ENCODE measurements at places on chromosomes 6 and 20. TPM values are rescaled to one million over a fixed set of nuclear protein-coding genes. Genes with fewer than 3 reads are reported as not detected.

The TCP11 gene
- total RNA-seq: not detected

GRCh38 chr20:9963029-9963428 is 71.8 kb upstream of the ANKEF1 start:
- DNase-seq: no peak

The DEFB132 gene
- total RNA-seq: not detected

DNA sequence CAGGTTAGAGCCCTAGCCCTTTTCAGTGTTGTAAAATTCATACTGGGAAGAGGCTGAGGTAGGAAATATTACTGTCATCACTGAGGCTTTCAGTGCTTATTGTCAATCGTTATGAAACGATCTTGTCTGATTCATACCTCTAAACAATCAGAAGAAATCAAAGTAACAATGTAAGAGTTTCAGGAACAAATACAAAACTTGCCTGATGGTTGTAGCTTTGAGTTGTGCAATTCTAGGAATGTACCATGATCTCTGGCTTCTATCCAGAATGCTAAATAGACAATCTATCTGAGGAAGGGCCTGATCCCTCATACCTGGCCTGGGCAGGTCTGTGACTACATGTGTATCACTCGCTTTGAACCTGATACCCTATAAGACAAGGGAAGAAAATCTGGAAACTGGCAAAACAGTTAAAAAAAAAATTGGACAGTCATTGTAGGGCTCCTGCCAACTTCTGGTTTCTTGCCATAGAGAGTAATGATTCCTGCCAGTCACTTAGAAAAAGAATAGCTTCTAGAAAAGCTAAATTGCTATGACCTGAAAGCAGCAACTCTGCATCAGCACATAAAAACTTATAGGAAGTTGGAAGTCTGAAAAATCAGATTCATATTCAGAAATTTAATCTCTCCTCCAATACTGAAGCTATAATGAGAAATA is 234.7 kb downstream of the BTBD9 start:
- DNase-seq: no peak

GRCh38 chr20:2363187-2363586 is 17.5 kb upstream of the TGM6 start:
- DNase-seq: no peak

The HRH3 gene
- not detected for total RNA-seq

The NRSN1 gene
- total RNA-seq: not detected

GRCh38 chr20:56781108-56781739 is 152.1 kb downstream of the TFAP2C start:
- DNase-seq: no peak
